K562 (cell line): ENCODE measurements at places on chromosomes 2 and 18. TPM values are rescaled to one million over a fixed set of nuclear protein-coding genes. Genes with fewer than 3 reads are reported as not detected.

DNA sequence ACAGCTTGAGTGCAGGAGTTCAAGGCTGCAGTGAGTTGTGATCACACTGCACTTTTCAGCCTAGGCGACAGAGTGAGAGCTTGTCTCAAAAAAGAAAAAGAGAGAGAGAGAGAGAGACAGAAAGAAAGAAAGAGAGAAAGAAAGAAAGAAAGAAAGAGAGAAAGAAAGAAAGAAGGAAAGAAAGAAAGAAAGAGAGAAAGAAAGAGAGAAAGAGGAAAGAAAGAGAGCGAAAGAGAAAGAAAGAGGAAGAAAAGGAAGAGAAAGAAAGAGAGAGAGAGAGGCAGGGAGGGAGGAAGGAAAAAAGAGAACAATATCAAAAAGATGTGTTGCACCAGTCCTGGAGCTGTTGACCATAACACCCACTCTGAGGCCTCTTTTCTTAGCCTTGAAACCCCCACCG, 89.8 kb upstream of the MBOAT2 start:
- no peak for DNase-seq

- DNase-seq, result no peak
These were observed 23.1 kb downstream of the PRPF40A start for GRCh38 chr2:152694161-152694661.

GRCh38 chr18:54181856-54182602, 42.4 kb downstream of the MBD2 start:
- DNase-seq, result no peak

DNA sequence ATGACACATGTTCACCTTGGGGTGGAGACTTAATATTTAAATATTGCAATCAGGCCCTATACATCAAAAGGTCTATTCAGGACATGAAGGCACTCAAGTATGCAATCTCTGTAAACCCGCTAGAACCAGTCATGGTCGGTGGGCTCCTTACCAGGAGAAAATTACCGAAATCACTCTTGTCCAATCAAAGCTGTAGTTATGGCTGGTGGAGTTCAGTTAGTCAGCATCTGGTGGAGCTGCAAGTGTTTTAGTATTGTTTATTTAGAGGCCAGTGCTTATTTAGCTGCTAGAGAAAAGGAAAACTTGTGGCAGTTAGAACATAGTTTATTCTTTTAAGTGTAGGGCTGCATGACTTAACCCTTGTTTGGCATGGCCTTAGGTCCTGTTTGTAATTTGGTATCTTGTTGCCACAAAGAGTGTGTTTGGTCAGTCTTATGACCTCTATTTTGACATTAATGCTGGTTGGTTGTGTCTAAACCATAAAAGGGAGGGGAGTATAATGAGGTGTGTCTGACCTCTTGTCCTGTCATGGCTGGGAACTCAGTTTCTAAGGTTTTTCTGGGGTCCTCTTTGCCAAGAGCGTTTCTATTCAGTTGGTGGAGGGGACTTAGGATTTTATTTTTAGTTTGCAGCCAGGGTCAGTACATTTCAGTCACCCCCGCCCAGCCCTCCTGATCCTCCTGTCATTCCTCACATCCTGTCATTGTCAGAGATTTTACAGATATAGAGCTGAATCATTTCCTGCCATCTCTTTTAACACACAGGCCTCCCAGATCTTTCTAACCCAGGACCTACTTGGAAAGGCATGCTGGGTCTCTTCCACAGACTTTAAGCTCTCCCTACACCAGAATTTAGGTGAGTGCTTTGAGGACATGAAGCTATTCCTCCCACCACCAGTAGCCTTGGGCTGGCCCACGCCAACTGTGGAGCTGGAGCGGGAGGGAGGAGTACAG, 108.1 kb downstream of the XRCC5 start:
- peak; percentile 65 for DNase-seq

DNA sequence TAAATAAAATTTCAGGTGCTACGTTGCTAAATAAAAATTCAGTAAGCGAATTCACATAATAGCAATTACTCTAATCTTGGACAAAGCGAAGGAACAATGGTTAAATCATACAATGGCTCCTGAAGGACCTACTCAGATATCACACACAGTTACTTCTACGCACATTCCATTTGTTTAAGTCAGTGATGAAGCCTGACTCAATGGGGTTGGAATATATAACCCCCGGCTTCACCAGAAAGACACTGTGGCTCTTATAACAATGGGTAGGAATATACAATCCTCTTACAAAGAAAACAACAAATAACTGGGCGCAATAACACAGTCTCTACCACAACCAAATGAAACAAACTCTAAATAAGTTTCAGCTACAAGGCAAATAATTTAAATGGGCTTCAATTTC, 349.5 kb downstream of the IRS1 start:
- no peak for DNase-seq

DNA sequence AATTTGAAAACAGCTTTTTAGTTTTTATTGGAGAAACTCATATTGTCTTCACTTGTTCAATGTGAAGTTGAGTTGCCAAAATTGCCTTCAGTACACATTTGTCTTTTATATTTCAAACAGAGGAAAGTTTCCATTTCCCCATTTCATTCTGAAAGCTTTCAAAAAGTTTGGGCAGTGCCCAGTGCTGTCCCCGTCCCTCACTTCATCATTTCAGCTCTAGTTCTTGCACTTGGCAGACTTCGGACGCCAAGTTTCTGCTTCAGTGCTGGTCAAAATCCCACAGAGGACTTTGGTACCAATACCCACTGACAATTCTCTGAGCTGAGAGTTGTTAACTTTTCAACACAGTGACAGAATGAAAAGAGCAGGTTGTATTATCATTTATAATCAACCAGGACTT, 43.4 kb upstream of the AQP4 start:
- DNase-seq, result no peak

GRCh38 chr2:173672573-173673340, 292.4 kb downstream of the SP3 start:
- DNase-seq, result no peak

- DNase-seq, result peak; percentile 67
These were observed 1.8 kb upstream of the ALK start for GRCh38 chr2:29923110-29923721.

DNA sequence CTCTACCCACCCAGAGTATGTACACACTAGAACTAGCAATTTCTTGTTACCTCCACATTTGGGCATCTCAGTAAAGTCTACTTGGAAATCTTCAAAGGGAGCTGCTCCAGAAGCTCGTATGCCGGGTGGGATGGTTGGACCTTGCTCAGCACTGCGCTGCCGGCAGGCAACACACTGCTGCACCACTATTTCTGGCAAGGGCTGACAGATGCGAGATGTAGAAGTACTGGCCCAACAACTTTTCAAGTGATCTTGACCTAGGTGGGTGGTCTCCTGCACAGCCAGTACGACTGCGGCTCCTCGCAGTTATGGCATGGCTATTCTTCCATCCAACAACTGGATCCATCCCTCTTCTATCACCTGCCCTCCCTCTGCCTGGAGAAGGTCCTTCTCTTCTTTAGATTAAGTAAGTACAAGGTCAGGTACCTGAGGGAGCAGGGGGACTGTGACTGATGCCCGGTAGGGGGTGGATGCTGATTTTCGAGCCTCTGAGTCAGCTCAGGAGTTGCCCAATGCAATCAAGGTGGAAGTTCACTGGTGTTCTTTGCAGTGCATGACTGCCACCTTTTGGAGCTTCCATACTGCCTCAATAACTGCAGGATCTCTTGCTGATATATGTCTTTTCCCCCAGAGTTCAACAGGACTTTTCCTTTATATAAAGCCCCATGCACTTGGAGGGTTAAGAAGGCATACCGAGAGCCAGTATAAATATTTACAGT, 100.4 kb upstream of the SLC1A4 start:
- no peak for DNase-seq

- no peak for DNase-seq
These were observed 59.0 kb upstream of the KLHL14 start for GRCh38 chr18:32831781-32832180.

Gene TMEM163
- total RNA-seq, result 0.11 and 0.16 TPM in 2 replicates

Gene COL6A3
- 4.1 and 4.3 TPM in 2 replicates for total RNA-seq

Gene CXCR1
- not detected in 2 replicates for total RNA-seq

Gene SERPINB12
- not detected in 2 replicates for total RNA-seq
